Right lung (tissue), 10 donors: ENCODE measurements at places on chromosomes 16 and 17. TPM values are rescaled to one million over a fixed set of nuclear protein-coding genes. Genes with fewer than 3 reads are reported as not detected.

The HOXB7 gene
- polyA plus RNA-seq, result 6.2 TPM

The TNFSF13 gene
- polyA plus RNA-seq, result 23.2 TPM

- DNase-seq, result no peak
These were observed 12.7 kb upstream of the APPBP2 start for GRCh38 chr17:60538726-60539125.

DNA sequence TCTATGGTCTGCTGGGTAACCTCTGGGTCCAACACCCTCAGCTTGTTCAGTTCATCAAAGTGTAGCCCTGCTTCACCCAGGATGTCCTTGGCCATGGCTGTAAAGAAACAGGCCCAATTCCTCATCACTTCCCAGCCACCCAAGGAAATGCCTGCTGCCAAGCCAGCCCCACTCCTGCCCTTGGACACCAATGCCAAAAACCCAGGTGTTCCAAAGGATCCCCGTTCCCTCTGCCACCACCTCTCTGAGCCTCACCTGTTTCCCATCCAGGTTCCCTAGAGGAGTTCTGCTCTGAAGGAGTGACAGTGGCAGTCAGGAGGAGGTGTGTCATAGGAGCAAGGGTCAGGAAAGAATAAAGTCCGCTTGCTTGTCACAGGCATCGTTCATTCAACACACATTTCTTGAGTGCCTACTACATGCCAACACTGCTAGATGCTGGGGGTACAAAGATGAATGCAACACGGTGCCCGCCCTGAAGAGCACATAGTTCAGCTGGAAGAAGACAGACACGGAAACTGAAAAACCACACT, 3.3 kb downstream of the IFT20 start:
- no peak for DNase-seq
